Stomach (tissue), 19 donors: ENCODE measurements at places on chromosomes 4 and X. TPM values are rescaled to one million over a fixed set of nuclear protein-coding genes. Genes with fewer than 3 reads are reported as not detected.

DNA sequence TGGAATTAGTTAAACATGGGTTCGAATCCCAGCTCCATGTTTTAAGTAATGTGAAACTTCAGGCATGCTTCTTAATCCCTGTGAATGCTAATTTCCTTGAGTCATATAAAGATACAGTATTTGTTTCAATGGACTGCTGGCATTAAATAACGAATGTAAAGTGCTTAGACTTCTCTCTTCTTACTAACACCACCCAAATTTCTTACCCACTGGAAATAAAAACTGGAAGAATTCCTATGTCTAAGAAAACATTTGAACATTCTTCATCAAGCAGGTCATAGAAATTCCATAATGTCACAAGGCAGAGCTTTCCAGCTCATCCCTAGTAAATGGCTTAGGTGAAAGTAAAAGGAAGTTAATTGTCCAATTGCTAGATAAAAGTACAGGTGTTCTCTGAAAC is 172.5 kb downstream of the ANK2 start:
- H3K36me3 ChIP-seq, result no peaks in the 10 kb centered on the region
- no peaks in the 10 kb centered on the region for H3K27me3 ChIP-seq
- no peak overlapping the region for H3K27ac ChIP-seq
- no peak for DNase-seq
- H3K4me1 ChIP-seq, result no peaks in the 10 kb centered on the region

DNA sequence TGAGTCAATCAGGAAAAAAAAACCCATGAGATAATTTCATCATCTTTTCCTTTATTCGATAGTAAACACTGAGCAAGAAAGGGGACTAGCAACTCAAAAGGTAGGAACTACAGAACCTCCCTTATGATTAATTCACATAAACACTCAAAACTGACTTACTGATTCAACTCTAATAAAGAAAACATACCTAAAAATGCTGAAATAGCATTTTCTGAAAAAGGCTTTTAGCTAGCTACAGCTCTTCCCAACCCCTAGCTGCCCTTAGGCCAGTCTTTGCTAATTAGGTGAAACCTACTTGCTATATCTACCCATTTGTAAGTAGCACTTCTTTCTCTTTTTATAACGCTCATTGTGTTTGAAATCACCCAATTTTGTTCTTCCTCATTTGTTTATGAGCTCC is 150.6 kb downstream of the ATRX start:
- DNase-seq, result no peak
- no peaks in the 10 kb centered on the region for H3K4me1 ChIP-seq
- no peak overlapping the region for H3K27ac ChIP-seq
- H3K27me3 ChIP-seq, result no peaks in the 10 kb centered on the region

DNA sequence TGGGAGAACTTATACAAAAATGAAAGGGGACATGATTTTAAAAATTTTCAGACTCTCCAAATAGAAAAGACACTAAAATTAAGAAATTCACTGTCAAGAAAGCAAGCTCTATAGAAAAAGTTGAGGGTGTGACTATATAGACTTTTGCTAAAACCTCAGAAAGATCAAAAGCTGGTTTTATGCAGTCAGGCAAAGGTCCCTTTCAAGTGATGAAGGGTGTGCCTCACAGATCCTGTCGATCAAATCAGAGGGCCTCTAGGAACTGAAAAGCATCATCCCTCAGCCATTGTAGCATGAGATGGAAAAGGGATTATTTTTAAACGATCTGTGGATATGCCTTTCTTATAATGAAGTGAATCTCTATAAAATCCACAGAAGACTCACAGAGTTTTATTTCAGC is 116.5 kb downstream of the FAM13A start:
- H3K27ac ChIP-seq, result no peak overlapping the region
- H3K4me3 ChIP-seq, result no peak overlapping the region
- no peaks in the 10 kb centered on the region for H3K4me1 ChIP-seq
- DNase-seq, result no peak
- no peaks in the 10 kb centered on the region for H3K27me3 ChIP-seq

DNA sequence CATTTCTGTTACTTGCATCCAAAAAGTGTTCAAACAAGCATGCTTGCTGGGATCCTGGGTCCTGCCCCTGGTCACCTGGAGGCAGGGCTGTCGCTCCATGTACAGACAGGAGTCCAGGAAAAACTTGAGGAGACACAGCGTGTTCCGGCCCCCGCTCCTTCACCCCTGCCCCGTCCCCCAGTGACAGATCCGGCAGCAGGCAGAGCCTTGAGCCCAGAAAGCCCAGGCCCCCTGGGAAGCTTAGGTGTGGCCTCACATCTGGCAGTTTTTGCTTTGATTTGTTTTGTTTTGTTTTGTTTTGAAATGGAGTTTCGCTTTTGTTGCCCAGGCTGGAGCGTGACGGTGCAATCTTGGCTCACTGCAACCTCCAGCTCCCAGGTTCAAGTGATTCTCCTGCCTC is 67.0 kb downstream of the TRMT44 start:
- no peak overlapping the region for H3K4me3 ChIP-seq
- no peaks in the 10 kb centered on the region for H3K27me3 ChIP-seq
- H3K4me1 ChIP-seq, result peaks cover 35% of the 10 kb centered on the region
- H3K27ac ChIP-seq, result peak overlapping the region; percentile 78
- no peaks in the 10 kb centered on the region for H3K36me3 ChIP-seq

- no peaks in the 10 kb centered on the region for H3K4me1 ChIP-seq
- no peaks in the 10 kb centered on the region for H3K27me3 ChIP-seq
- H3K27ac ChIP-seq, result peak overlapping the region; percentile 15
- no peak overlapping the region for H3K4me3 ChIP-seq
- DNase-seq, result no peak
- H3K36me3 ChIP-seq, result peaks cover 14% of the 10 kb centered on the region
Measured at GRCh38 chr4:80045786-80046185, 27.2 kb downstream of the ANTXR2 start.

DNA sequence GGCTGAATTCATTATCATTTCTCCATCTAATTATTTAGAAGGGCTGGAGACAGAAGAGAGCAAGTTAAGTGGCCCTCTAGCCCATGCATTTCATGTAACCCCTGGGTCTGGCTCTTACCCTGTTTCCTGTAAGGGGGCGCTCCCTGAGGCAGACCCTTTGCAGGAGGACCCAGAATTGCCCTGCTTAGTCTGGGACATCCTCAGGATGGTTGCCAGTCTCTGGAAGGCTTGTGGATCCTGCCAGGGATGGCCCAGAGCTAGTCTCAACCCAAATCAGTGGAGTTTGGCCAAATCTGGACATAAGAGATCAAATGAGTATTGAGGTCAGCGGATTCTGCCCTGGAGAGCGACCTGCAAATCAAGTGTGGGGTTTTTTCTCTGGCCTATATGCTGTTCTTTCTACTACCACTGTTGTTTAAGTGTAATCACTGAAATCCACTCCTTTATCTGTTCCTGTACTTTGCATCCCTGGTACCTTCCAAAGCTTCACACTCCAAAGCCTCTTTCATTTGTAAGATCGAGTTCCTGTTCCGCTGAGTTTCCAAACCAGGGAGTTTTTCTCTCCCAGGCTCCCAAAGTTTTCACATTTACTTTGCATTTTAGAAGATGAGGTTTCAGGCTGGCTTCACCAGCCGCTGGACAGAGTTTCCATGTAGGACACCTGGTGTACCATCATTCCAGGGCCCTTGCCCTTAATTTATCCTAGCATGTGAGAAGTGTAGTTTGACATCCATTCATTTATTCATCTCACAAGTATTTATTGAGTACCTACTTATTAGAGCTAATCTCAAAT is 6.3 kb downstream of the KLF3 start:
- no peaks in the 10 kb centered on the region for H3K27me3 ChIP-seq
- H3K4me1 ChIP-seq, result peaks cover 96% of the 10 kb centered on the region
- no peaks in the 10 kb centered on the region for H3K36me3 ChIP-seq
- H3K4me3 ChIP-seq, result peak overlapping the region; percentile 18

DNA sequence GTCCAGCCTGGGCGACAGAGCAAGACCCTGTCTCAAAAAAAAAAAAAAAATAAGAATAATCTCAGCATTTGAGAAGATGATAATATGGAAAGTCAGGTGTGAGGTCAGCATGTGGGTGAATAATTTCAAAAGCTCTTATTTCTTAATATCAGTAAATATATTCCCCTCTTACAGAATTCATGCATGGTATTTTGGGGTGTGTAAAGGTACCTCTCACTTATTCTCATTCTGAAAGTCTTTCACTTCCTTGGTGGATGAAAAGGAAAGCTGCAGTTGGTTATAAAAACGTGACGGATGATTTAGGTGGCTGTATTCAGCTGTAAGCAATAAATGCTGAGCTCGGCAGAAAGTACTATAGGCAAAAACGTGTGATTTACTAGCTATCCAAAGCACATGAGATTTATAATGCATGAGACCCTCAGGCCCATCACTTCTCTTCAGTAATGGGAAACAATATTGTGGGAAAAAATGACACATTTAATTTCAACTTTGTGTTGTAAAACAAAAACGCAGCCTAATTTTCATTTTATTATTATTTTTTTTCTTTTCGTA is 353.2 kb upstream of the MAGEB2 start:
- H3K4me1 ChIP-seq, result no peaks in the 10 kb centered on the region
- H3K27ac ChIP-seq, result no peak overlapping the region
- no peaks in the 10 kb centered on the region for H3K36me3 ChIP-seq
- no peaks in the 10 kb centered on the region for H3K27me3 ChIP-seq

DNA sequence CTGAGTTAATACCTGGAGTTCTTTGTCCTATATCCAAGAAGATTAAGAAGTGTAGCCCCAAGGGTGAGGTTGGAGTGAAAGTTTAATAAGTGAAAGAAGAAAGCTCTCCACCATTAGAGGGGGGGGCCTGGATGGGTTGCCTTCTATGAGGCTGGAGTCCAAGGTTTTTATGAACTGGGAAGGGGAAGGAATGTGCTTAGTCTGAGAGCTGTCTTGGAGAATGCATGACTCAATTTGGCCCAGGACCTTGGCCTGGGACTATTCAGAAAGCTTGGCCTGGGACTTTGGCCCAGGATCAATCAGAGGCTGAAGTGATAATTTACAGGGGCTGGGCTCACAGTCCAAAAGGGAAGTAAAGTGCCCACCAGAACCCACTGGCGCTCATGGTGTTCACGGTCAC is 1049.0 kb upstream of the GRIA3 start:
- H3K4me3 ChIP-seq, result no peak overlapping the region
- no peaks in the 10 kb centered on the region for H3K27me3 ChIP-seq
- no peaks in the 10 kb centered on the region for H3K36me3 ChIP-seq
- H3K4me1 ChIP-seq, result no peaks in the 10 kb centered on the region
- H3K27ac ChIP-seq, result no peak overlapping the region

DNA sequence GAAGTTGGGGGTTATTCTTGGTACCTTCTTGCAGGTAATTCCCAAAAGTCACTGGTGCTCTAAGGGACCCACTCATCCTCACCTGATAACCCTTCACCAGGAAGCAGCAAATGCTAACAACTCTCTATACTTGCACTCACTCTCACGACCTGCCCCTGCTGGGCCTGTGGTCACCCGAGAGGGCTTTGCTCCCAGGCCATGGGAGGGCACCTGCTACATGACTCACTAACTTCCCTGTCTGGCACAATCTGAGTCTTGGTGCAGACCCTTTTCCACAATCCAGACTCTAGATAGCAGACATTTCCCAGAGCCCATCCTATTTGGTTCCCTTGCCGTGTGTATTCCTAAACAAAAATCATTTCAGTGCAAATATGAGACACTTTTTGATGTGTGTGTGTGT is 403.8 kb upstream of the FAT1 start:
- H3K4me3 ChIP-seq, result no peak overlapping the region
- no peak overlapping the region for H3K27ac ChIP-seq
- no peaks in the 10 kb centered on the region for H3K36me3 ChIP-seq
- no peak for DNase-seq
- no peaks in the 10 kb centered on the region for H3K27me3 ChIP-seq

DNA sequence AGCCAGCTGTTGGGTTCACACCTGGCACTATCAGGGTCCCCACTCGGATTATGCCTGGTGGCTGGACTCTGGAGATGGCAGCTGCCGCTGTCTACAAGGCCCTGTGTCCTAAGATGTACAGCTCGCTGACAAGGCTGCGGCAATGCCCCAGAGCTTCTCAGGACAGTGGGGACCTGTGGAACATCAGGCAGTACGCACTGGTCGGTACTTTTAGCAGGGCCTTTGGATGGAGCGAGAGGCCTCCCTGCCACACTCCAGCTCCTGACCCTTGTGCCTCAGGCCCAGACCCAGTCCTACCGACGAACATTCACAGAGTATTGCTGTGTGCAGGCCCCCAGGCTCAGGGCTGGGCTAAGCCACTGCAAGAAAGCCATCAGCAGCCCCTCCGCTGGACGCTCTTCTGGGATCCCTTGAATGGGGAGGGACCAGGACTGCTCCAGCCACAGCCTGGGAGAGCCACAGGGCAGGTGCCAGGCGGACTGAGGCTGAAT is 45.7 kb upstream of the HMX1 start:
- peak; percentile 23 for DNase-seq
- H3K4me1 ChIP-seq, result peaks cover 7% of the 10 kb centered on the region
- H3K27ac ChIP-seq, result no peak overlapping the region
- H3K4me3 ChIP-seq, result no peak overlapping the region

DNA sequence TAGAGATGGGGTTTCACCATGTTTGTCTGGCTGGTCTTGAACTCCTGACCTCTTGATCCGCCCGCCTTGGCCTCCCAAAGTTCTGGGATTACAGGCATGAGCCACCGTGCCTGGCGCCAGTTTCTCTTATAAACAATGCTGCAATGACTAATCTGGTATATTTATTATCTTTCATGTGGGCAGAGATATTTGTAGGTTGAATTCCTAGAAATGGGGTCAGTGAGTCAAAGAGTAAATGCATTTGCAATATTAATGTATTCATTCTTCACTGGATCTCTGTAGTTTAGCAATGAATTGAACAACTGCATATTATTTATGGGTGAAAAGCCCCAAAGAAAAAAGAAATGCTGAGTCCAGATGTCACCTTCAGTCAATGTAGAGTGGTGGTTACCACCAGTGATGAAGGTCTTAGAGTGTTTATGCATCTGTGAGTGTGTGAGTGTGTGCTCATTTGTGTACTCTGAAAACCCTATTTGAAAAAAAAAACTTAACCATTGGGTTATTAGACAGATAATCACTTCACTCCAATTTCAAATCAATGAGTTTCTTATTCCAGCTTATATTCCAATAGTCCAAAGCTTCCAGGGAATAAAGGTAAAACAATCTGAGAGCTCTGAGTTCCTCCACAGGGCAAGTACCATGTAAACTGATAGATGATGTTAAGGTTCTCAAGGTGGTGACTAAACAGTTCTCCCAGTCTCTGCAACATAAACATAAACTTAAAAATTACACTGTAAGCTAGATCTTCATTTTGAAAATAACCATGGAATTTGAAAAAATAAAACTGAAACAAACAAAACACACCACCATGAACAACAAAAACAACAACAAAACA is 22.6 kb upstream of the CD38 start:
- H3K27me3 ChIP-seq, result no peaks in the 10 kb centered on the region
- H3K36me3 ChIP-seq, result no peaks in the 10 kb centered on the region
- no peak overlapping the region for H3K4me3 ChIP-seq
- DNase-seq, result no peak
- no peaks in the 10 kb centered on the region for H3K4me1 ChIP-seq
- no peak overlapping the region for H3K27ac ChIP-seq

DNA sequence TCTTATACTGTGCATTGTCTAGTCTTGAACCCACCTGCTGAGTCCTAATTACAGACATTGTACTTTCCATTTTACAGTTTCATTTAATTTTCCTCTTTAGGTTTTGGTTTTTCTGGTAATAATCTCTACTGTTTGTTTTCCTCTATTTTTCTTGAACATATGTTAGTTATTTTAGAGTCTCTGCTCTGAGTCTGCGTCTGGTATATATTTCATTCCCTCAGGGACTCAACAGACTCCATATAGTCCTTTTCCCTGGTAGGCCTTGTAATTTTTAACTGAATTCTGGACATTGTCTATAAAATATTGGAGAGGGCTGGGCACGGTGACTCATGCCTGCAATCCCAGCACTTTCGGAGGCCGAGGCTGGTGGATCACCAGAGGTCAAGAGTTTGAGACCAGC is 121.8 kb upstream of the STOX2 start:
- DNase-seq, result no peak
- H3K27ac ChIP-seq, result no peak overlapping the region
- H3K4me1 ChIP-seq, result no peaks in the 10 kb centered on the region
- no peaks in the 10 kb centered on the region for H3K36me3 ChIP-seq
- H3K27me3 ChIP-seq, result no peaks in the 10 kb centered on the region

RAI2 gene
- total RNA-seq, result 2.2 TPM

HSD17B11 gene
- 47.8 TPM for total RNA-seq

MID1 gene
- 2.3 TPM for total RNA-seq
